ENCODE measurements at places on chromosomes 4 and X.

GRCh38 chrX:46782034-46782433 is 23.1 kb upstream of the SLC9A7 start:
- DNase-seq, result no peak

GRCh38 chr4:182448281-182449151 is 205.3 kb downstream of the TENM3 start:
- peak; percentile 52 for DNase-seq

GRCh38 chr4:26525136-26525770 is 35.0 kb upstream of the CCKAR start:
- no peak for DNase-seq

DNA sequence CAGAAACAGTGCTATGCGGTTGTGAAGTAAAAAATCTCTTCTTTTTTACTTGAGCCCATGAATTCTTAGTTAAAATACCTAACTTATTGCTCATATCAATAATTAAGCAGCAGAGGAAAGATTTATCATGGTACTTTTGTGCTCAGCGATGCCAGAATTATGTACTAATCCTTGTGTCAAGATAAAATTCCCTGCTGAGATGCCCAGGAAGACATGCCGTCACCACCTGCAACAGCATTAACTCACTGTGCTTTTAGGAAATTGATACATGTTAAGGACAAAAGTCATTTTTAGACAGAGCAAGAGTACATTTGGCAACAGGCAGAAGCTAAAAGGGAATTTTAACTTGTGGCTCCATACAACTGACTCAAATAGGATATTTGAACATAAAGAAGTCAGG is 138.9 kb downstream of the NPNT start:
- DNase-seq, result no peak

GRCh38 chr4:24683116-24683515 is 98.8 kb upstream of the DHX15 start:
- no peak for DNase-seq

- no peak for DNase-seq
These were observed 197.7 kb downstream of the GC start for GRCh38 chr4:71586087-71586763.

GRCh38 chr4:27293831-27294230 is 433.2 kb downstream of the STIM2 start:
- no peak for DNase-seq

GRCh38 chr4:151604238-151604637 is 156.6 kb downstream of the GATB start:
- DNase-seq, result no peak

DNA sequence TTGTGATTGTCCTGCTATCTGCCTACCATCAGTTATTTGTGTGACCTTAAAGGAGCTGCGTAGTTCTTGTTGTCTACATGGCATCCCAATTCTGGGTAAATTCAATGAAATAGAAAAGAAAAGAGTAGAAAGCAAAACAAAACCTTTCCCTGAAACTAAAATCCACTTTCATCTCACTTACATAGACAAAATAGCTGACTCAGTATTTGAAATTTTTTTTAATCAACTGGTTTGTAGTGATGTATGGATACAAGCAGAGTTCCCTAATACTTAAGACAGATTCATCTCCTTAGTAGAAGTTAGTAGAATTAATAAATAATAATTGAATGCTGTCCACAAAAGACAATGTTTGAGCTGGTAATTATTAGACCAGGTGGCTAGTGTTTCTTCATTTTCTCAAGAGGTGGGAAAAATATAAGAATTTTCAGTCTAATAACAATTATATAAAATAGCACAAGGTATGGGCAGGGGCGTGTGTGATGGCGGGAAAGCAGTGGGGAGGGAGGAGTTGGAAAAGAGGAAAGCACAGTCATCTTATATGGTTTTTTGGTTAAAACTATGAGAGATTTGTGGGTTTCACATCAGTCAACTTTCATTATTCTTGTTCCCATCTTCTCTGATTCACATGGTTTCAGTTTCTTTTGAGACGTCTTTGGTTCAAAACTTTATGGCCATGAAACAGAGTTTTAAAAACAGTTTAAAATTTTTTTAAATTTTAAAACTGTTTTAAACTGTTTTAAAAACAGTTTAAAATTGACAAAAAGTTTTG is 275.2 kb downstream of the SPRY1 start:
- DNase-seq, result no peak

GRCh38 chr4:142043509-142043908 is 407.1 kb downstream of the IL15 start:
- no peak for DNase-seq

GRCh38 chrX:110795645-110796406 is at the start of gene CHRDL1:
Gene CHRDL1, minus strand, starts transcription at chrX:110795817. Its CDS starts 3,636 bp downstream, at chrX:110792181.
- no peak for DNase-seq

DNA sequence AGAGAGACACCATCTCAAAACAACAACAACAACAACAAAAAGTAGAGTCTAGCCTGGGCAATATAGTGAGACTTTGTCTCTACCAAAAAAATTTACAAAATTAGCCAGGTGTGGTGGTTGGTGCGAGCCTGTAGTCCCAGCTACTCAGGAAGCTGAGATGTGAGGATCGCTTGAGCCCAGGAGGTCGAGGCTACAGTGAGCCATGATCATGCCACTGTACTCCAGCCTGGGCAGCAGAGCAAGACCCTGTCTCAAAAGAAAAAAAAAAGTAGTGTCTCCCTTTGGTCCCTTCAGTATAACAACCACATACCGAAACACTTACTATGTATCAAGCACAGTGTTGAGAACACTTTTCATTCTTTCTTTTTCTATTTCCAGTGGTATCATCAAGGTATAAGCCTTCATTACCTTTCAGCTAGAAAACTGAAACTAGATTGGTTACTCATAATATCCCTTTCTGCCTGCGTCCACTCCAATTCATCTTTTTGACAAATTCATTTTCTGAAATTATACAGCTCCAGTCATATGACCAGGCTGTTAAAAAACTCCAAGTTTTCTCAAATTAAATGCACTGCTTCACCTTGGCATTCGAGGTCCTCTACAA is 54.1 kb downstream of the RPS6KA3 start:
- DNase-seq, result no peak

DNA sequence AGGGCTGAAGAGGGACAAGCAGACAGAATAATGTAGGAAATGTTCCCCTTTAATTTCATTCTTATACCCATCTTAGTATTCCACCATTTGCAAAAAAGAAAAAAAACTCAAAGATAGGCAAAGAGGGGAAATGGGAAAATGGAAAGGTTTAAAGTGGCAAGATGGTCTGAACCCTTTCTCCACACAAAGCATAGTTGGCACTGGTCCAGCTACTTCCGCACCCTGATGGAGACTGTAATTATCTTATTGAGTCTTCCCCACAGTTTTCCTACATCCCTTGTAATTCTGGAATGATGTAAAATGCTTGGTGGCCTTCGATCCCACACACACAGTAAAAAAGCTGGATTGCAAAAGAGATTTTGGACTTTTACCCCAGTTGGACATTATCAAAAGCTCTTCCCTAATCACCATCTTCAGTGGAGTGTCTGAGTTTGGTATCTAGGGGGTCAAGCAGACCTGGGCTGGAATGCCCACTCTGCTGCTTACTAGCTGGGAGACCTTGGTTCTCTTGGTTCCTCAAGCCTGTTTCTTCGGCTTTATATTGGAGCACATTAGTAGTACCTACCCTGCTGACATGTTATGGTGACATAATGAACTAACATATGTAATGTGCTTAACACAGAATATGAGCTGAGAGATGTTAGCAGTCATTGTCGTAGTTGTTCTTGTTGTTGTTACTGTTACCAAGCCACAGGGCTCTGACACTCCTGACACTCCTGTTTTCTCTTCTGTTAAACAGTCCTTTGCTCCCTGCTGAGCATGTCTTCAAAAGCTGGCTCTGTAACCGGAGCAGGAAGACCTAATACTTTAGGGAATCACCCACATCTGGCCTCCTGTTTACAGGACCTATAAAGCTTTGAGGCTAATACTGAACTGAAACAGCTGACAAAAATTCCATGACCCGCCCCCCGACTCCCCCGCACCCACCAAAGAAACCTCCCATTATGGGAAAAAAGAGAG is 4.7 kb downstream of the SRPX2 start:
- no peak for DNase-seq

GRCh38 chr4:77031544-77031943 is 44.2 kb downstream of the CCNI start:
- no peak for DNase-seq

- no peak for DNase-seq
These were observed 2183.2 kb upstream of the AGA start for GRCh38 chr4:179625406-179625805.

DNA sequence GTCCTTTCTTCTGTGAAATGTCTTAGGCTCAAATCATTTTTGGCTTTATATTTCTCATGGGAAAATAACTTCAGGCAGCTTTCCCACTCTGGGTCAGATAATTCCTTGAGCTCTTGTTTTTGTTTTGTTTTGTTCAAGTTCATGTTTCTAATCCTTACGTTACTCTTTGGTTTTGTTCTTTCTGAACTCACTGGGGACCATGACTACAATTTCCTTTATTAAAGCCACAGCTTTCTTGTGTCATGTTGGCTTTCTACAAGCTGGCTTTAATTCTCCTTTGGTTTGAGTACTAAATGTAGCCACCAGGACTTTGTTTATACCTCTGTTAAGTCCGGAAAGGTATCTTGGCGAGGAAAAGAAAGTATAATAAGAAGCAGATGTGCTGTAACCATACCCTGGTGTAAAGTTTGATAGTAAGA is 30.8 kb upstream of the ANXA3 start:
- no peak for DNase-seq

- no peak for DNase-seq
These were observed 55.1 kb upstream of the PGAM4 start for GRCh38 chrX:78024349-78025059.

- DNase-seq, result no peak
These were observed 774.8 kb upstream of the TENM3 start for GRCh38 chr4:181468451-181468850.

DNA sequence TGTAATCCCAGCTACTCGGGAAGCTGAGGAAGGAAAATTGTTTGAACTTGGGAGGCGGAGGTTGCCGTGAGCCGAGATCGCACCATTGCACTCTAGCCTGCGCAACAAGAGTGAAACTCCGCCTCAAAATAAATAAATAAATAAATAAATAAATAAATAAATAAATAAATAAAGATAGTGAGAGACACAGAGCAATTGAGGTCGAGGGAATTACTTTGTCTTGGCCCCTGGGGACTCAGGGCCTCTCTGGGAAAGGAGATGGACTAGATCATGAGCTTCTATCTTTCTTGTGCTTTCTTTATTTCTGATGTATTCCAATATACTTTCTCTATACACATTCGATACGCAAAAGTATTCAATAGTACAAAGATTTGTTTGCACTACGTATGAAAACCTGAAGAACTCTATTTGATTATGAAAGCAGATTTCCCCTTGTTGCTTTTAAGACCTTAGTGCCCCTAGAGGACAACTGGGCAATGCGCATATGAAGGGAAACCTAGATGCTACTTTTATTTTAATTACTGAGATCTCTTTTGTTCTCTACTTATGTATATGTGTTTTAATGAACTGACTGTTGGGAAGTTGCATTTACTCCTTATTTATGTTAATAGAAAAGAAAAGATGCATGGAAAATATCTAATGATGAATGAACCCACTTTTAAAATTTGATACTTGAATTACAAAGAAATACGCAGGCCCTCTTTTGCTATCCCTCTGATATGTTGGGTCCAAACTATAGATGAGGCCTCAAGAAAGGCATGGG is 12.8 kb upstream of the ELOVL6 start:
- DNase-seq, result peak; percentile 41

DNA sequence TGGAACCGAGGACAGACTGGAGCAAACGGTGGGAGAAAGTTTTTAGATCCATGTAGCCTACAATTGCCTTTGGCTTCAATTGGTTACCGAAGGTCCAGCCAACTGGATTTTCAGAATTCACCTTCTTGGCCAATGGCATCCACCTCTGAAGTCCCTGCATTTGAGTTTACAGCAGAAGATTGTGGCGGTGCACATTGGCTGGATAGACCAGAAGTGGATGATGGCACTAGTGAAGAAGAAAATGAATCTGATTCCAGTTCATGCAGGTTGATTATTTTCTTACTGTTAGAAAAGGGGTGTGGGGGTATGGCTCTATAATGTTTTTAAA is 702 bp downstream of the KLHL5 start:
- DNase-seq, result no peak

DNA sequence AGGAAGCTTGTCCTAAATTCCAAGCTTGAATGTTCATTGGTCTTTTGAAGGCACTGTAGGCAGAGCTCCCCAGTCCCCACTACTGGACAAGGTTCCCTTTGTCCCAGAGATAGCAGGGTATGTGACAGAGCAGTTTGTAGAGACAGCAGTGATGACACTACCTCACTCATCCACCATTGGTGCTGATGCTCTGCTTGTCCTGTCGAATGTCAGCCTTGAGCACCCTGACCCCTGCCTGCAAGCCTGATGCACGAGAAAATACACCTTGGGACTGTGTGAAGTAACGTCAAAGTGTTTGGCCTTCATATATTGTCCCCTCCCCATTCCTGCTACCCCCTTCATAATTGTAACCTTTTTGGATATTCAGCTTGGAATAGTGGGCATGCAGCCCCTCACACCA is 188.9 kb upstream of the EOLA2 start:
- DNase-seq, result no peak

- no peak for DNase-seq
These were observed 131.0 kb downstream of the DCLK2 start for GRCh38 chr4:150209140-150209829.

DNA sequence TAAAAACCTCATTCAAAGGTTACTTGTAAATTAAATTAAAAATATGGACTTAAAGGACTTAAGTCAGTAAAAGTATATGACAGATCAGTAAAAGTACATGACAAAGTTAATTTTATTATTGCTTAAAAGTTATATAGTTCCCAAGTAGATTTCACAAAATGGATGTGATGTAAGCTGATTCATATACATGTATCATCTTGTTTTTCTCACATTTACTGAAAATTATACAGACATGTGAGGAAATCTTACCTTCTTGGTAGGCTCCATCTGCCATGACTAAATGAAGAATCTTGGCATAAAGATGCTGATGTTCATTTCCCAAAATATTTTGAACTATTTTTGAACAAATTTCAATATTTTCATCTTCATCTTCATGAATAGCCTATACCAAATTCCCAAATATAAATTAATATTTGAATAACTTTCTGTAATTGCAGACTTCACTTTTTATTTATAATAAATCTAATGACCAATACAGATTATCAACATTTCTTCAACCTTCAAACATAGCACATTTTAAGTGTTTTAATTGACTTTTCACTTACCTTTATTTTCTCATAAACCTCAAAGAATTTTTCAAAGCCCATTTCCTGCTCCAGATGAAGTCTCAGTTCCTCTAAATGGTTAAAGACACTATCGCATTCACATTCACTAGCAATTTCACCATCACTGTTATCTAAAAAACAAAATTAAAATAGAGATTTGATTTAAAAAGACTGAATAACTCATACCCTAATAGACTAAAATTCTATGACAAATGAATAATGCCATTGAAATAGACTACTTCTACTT is 129.4 kb upstream of the SH3RF1 start:
- no peak for DNase-seq

GRCh38 chr4:143424276-143424675 is 87.6 kb downstream of the GAB1 start:
- no peak for DNase-seq

DNA sequence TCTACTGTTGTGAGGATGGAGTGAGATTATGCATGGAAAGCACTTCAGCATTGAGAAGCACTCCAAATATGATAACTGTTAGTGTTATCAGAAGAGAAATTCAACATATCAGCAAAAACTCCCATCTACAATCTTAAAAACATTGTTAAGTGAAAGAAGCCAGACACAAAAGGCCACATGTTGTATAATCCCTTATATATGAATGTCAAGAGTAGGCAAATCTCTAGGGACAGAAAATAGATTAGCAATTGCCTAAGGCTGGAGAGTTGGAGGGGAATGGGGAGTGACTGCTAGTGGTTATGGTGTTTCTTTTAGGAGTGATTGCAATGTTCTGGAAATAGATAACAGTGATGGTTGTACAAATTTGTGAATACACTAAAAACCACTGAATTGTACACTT is 122.5 kb upstream of the LNX1 start:
- no peak for DNase-seq
